Mesenteric fat pad (tissue), 1 donor: ENCODE measurements at places on chromosomes 4 and X. TPM values are rescaled to one million over a fixed set of nuclear protein-coding genes. Genes with fewer than 3 reads are reported as not detected.

XAGE1B gene
- not detected for total RNA-seq

FAM9C gene
- total RNA-seq = not detected

- no peak for DNase-seq
Measured at GRCh38 chrX:153061732-153062131, 5.5 kb downstream of the PNMA3 start.

DNA sequence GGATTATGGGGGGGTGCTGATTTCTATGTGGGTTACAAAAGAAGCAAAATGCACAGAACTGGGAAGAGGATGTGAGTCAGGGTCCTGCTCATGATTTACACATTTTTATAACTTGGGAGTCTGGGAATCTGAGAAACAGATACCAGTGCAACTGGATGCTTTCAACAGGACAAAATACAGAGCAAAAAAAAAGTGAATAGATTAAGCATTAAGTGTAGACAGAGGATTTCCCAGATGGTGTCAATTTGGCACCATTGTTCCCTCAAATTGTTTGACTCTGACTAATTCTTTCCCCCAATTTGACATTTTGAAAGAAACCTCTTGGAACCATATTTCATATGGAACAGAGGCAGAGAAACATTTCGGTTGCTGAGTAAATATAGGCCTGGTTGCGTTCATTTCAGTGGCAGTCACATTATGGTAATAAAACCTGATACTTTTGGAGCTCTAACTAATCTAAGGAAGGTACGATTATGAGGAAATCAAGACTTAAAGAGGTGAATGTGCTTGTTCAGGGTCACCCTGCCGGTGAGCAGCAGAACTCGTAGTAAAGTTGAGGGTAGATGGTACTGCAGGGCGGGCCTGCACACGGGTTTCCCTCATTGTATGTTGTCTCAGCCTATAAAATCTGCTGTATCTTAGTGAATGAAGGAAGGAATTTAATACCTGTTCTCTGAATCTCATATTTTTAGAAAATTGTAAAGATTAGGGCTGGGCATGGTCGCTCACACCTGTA, 18.7 kb upstream of the CDKL5 start:
- DNase-seq = no peak

DNA sequence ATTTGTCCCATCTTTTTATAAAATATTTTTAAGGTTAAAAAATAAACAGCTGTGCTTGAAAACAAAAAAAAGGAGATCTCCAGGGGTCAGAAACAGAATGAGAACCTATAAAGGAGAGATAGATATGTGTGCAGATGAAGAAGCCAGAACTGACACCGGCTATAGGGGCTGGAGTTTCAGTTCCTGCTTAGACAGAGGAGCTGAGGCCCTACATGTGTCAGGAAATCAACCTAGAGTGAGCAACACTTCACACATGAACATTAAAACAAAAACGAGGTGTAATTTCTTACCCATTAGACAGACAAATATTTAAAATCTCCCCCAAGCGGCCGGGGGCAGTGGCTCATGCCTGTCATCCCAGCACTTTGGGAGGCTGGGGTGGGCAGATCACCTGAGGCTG, 17.8 kb upstream of the HUWE1 start:
- no peak for DNase-seq

DNA sequence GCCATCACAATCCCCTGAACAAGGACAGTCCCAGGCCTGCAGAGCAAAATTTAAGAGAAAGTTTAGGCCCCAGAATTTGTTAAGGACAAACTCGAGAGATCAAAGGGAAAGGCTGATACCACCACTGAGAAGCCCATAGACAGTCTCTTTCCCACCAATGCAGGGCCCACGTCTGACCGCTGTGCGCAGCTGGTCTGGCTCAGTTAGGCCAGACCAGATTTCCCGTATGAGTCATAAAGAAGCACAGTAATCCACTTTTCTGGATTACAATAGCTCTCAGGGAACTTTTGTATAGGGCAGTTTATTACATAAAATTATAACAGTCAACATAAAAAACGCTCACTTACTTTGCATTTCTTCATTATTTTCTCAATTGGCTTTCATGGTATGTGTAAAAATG, 259.5 kb downstream of the RCHY1 start:
- DNase-seq = no peak

BMP3 gene
- total RNA-seq = not detected

GPRIN3 gene
- 6.2 TPM for total RNA-seq

DNA sequence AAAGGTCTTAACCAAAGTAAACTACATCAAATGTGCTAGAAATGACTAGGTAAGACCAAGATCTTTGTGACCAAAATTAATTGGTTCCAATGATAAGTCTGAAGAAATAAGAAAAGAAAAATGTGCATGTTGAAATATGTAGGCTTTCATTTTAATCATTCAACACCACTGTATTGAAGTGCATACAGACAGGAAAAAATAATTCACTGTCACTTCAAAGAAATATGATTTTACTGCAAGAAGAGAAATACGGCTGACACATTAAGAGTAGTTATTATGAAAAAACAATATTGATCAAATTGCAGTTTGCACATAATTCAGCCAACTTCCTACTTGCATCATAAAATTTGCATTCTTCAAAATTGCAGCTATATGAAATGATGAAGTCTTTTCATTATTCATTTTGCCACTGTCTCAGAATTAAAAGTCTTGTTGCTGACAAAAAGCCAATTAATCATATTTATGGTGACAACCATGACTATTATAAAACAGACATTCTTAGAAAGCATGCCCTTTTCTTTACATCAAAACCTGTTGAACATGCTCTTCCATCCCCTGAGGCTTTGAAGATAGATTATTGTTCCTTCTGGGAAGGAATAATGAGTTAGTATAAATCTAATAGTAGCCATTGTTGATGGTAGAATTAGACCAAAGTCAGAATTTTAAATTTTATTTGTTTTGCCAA, 405.9 kb upstream of the MAD2L1 start:
- DNase-seq = no peak

DNA sequence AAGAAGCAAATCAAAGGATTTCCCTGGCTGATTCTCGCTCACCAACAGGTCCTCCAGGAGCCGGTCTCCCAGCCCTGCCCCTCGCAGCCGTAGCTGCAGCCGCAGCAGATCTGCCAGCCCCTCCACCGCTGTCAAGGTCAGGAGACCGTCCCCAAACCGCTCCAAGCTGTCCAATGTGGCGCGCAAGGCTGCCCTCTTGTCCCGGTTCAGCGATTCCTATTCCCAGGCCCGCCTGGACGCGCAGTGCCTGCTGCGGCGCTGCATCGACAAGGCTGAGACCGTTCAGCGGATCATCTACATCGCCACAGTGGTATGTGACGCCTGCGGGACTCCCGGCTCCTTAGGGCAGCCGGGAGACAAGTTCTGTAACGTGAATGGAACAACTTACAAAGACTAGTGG, 25.6 kb downstream of the SPATA18 start:
- DNase-seq = no peak

UGT2A3 gene
- 0.26 TPM for total RNA-seq

DNA sequence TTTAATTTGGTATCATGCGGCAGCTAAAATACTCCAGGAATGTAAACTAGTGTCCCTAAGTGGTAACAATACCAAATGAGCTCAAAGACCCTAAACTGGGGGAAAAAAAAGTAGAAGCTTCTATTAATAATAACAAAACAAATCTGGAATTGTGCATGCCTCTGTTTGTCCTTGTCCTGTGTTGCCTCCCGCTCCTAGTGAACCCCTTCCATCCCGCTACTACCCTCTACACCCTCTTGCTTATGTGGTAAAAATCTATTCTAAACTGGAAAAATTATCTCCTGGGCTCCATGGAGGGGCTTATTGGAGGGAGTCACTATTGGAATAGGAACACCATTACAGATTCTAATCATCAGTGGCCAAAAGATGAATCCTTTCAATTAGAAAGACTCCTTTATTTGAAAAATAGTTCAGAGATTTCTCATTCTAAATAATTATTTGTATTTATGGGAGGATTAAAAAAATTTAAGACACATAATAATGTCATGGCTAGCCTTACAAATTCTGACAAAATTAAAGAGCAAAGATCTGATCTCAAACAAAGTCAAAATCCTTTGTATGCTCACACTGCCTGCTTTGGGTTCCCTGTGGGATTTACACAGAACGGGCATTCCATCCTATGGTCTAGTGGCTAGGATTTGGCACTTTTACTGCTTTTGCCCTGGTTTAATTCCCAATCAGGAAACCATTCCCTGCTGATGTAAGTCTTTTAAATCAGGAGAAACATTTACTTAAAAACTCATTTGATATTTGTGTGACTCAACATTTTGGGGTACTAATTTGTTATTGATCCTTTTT, 34.7 kb upstream of the FMR1 start:
- no peak for DNase-seq

VCX gene
- total RNA-seq = not detected

GRCh38 chr4:152634110-152634760, 45.6 kb downstream of the TMEM154 start:
- DNase-seq = no peak

SPATA18 gene
- total RNA-seq = 7.2 TPM

DNA sequence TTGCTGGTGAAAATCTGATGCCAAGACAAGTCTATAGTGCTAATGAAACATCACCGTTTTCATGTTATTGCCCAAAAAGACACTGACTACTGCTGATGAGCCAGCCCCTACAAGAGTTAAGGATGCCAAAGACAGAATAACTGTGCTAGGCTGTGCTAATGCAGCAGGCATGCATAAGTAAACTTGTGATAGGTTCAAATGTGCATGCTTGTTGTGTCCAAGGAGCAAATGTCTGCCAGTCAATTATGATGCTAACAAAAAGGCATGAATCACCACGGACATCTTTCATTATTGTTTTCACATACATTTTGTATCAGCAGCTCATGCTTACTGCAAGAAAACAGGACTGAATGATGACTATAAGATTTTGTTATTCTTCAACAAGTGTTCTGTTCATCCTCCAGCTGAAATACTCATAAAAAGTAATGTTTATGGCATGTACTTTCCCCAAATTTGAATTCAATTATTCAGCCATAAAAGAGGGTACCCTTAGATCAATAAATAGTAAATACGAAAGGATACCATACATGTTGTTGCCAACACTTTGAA, 306.9 kb upstream of the ARSJ start:
- DNase-seq = no peak

DNA sequence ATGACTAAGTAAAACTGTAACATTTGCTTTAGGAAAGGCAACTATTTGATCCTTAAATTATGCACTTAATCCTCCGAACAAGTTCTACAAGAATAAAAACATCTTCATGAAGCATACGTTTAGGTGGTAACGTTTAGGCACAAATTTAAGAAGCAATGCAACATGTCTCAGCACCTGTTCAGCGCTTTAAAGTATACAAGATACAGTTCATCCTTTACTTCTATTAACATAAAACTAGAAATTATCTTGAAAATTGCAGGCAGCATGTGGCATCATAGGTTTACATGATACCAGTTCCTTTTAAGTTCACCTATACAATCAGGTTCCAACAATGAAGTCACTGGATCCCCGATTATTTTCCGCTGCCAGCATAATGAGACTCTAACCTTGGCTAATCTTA, 1.5 kb downstream of the PLA2G12A start:
- no peak for DNase-seq
